ENCODE measurements at places on chromosomes 5 and 9.

GRCh38 chr9:134699343-134699740 lies 57.7 kb downstream of the COL5A1 start:
- no peak for DNase-seq

DNA sequence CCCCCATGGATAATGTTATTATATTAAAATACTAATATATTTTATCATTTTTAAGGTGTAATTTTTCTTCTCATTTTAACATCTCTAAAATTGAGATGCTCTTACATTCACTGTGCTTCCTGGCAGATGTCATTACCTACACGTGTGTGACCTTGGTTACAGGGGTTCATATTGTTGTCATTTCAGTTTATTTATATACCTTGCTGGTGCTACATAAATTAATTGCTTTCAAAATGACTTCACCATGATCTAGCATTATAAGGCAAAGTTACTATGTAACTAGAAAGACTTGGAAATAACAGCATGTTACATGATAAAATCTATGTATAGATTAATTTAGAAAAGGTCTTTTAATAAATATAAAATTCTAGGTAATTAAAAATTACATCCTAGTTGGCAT lies 60.9 kb downstream of the ARHGEF28 start:
- DNase-seq, result no peak

- no peak for DNase-seq
Observed at GRCh38 chr9:71368157-71368556, 246.7 kb upstream of the TRPM3 start.

DNA sequence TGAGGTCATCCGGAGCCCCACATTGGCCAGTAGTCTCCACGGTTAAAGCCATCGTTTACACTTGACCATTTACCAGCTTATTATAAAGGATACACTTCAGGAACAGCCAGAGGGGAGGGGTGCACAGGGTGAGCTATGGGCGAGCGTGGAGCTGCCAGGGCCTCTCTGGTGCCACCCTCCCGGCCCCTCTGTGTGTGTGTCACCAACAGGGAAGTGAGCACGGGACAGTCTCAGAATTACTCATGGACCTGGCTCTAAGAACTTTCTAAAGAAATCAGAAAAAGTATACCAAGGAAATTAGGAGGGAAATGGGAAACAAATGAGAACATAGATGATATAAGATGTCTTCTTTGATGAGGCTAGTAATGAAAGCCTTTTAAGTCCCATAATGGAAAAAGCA lies 13.5 kb downstream of the WDR5 start:
- DNase-seq, result no peak

DNA sequence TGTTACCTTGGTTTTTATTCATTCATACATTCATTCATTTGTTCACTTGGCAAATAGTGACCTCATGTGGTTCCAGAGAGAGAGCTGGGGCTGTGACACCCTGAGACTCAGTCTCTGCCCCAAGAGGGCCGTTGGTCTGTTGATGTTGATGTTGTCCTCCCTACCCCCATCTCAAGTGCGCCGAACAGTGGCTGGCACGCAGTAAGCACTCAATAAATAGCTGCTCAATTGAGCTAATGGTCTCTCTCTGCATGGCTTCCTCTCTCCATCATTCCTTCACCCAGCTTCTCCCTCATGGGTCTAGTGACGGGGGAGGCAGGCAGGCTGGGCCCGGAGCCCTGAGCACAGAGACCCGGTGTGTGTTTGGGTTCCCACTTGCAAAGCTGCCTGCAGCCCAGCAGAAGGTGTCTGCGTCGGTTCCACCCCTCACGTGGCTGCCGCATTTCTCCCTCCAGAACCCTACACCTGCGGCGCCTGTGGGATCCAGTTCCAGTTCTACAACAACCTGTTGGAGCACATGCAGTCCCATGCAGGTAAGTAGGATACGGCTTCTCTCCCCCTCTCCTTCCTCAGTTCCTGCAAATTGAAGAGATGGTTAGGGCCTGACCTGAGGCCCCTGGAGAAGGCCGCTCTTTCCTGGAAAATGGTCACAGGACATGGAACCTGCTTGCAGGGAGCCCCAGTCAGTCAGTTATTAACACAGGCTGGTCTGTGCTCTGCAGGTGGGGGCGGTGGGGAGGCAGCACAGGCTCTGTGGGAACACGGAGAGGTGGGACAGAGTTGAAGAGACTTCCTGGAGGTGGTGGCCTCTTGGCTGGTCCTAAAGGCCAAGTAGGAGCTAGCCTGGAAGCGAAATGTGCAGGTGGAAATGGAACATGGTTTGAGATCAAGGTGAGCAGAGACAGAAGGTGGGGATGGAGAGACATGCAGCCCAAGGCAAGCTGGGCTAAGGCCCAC lies 42.0 kb downstream of the AMBP start:
- no peak for DNase-seq

DNA sequence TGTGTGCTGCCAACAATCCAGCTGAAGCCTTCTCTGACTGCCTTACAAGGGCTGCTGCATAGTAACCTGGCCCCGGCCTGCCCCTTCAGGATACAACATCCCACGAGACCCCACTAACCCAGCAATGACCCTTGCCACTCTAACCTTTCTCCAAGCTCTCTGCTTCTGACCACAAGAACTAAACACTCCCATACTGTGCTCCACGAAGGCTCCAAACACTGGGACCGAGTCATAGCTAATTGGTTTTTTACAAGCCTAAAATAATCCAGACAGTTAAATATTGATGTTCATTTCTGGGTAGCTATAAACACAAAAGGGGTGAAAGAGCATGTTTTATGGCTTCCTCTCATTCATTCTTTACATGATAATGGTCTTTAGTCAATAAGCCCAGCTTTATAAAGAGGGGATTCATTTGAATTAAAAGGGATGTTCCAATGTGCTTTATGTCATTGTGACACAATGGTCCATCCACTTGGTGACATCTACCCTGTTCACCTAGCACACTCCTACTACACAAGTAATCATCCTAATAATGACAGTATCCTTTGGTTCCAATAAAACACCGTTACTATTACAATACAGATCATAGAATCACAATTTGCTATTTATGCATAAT lies 16.2 kb upstream of the TLE4 start:
- no peak for DNase-seq

DNA sequence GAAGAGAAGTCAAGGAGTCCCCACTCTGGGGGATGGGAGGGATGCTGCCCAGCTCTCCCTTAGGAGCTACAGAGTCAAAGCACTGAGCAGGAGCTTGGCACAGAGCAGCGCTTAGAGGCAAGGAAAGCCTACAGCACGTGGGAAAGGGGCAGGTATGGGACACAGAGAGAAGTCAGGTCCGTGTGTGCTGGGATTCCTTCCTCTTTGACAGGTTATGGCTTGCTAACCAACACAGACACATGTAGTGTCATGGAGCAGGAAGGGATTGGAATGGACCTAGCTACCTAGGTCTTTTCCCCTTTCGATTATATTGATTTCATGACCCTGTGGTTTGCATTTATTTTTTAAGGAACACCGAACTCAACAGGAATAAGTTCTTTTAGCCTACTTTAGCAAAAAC lies 208.5 kb upstream of the TUT7 start:
- no peak for DNase-seq

DNA sequence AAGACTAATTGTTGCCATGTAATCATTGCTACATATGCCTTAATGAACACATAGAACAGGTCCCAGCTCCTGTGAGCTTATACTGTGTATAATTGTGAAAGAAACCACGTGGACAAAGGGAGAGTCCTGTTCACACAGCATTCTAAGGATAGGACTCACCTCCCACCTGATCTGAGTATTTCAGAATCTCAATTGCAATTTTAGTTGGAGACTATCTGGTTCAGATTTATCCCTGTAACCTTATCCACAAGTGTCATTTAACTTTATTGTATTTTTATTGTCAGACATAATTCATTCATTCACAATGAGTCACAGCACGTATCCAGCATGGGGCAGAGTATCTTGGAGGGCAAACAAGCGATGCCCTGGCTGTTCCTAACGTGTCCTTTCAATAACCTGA lies 448.3 kb downstream of the NTRK2 start:
- no peak for DNase-seq

DNA sequence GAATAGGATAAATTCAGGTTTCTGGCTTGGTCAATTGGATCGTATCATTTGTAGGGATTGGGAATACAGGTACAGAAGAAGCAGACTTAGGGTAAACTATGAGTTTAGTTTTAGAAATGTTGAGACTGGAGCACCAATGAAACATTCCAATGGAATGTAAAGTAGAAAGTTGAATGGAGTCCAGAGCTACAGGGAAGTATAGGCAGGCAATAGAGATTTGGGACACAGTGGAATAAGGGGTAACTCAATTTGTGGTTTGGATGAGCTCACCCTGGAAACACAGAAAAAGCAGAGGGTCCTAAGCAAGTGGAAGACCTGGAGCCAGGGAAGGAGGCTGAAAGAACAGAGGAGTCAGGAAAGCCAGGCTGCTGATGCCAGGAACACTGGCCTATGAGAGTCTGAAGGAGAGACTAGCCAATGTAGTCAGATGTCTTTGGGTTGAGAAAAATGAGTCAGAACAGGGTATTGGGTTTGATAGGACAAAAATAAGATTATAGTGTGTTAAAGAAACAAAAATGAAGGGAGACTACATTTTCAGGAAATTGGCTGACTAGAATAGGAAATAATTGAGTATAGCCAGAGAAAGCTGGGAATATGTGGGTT lies 72.8 kb downstream of the STARD4 start:
- no peak for DNase-seq

DNA sequence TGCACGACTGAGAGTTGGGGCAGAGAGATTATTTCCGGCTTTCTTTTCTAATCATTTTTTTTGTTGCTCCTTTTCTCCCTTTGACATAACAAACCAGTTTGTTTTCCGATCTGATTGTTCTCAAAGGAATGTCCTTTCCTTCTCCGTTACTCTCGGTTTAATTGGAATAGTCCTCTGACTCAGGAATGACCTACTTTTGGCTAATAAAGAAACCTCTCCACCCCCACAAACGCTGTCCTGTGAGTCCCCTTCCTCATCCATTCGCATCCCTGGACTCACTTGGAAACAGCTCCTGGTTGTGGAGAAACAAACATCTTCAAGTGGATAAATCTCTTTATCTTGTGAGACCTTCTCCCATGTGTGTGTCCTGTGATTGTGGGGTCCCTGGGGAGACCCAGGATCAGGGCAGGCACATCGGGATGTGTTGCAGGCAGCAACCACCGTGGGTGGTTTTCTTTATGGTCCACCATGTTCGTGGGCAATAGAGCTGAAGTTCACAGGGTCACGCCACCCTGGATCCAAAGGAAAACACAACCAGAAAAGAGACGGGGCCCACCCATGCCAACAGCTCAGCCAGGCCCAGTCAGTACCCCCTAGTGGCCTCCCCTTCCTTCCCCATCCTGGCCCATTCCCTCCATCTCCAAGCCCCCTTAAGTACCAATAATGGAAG lies 45.2 kb upstream of the NEK6 start:
- no peak for DNase-seq

GRCh38 chr9:122215663-122216062 lies 13.1 kb downstream of the LHX6 start:
- DNase-seq, result no peak

- DNase-seq, result no peak
Observed at GRCh38 chr5:80308526-80308925, 11.3 kb upstream of the SPZ1 start.

DNA sequence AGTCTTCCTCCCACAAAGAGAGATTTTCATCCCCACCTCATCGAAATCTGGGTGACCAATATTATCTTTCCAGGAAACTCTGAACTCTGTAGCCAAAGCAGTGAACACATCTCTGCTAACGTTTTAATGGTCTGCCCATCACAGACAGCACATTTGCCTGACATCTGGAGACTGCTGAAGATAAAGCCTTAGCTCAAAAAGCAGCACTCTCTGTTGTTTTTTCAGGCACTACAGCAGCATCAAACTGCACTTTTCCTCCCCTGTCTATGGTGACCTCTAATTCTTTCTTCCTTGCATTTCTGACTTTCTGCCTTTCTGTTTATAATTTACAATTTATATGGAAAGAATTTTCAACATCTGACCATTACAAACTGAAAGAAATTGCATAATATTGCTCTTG lies 66.8 kb downstream of the RAB3C start:
- DNase-seq, result no peak

DNA sequence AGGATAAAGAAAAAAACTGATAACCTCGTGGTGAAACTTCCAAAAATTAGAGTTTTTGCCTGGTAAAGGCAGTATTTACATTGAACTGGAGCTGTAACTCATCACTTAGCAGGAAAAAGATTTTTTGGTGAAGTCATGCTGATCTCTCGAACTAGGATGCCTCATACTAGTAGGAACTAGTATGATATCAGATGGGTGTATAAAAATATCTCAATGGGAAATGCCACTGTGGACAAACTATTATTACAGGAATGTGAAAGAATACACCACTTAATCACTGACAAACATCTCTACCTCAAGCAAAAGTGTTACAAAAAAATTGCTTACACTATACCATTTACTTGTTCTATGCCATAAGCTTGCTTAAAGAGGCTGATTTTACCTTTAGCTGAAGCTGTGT lies 28.4 kb downstream of the RFX3 start:
- DNase-seq, result no peak

GRCh38 chr5:110884005-110884404 lies 145.2 kb downstream of the SLC25A46 start:
- DNase-seq, result no peak

- DNase-seq, result no peak
Observed at GRCh38 chr5:15807871-15808270, 307.9 kb downstream of the FBXL7 start.

DNA sequence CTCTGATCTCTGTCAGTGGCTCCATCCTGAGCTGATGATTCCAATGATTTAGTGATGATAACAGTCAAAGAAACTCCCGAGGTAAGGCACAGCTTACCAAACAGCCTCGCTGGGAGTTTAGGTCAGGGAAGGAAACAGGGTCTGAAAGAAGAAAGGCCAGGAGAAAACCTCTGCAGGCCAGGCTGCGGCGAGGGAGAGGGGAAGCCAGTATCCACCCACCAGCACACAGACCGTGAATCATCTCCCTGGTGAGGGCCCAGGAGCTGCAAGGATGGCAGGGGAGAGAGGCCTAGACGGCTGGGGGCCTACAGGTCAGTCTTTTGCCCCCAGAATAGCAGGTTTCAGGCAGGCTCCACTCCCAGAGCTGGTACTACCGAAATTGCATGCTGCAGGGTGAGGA lies 590.5 kb downstream of the CCDC171 start:
- no peak for DNase-seq

DNA sequence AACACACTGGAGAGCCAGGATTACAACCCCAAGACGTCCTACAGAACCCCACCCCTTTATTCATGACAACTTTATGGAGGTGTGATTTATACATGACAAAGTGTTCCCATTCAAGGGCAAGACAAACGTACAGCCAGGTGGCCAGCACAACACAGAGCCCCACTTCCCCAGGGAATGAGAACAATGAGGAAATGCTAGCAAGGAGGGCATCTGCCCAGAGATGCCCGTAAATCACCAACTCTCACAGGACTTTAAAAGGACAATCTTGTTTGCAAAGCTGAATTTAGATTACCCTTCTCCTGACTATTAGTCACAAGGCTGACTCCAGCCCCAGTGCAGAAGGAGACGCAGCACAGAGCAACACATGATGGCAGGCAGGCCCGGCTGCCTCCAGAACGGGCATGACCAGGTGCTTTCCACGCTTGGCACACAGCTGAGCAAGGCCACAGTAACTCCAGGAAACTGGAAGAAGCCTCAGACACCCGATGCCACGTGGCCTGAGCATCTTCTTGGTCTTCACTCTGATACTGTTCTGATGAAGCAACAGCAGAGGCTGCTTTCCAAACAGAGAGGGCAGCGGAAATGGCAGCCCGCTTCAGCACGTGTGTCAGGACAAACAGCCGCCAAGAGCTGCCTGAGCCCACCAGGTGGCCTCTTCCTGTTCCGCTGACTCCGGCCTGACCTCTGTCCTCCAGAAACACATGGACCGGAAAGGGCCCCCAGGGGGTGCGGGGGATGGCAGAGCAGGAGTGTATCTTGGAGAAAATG lies 51.4 kb downstream of the ROR2 start:
- DNase-seq, result no peak

GRCh38 chr5:146249801-146250200 lies 46.4 kb downstream of the RBM27 start:
- DNase-seq, result no peak
